Ascending aorta (tissue), 2 donors: ENCODE measurements at places on chromosomes 1 and 21.

DNA sequence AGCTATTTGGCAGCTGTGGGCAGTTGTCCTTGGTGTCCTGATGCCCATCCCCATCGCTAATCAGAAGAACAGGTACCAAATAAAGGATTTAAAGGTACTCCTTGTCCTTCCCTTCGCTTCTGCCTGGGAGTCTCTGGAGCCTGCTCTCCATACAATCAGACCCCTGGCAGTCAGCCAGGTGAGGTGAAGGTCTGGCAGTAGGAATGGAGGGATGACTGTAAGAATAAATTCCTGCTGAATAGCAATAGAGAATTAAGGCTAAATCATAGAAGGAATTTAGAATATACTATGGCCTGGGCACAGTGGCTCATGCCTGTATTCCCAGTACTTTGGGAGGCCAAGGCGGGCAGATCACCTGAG lies 9.2 kb downstream of the THBS3 start:
- no peak overlapping the region for H3K4me3 ChIP-seq
- no peaks in the 10 kb centered on the region for H3K27me3 ChIP-seq
- H3K4me1 ChIP-seq, result peaks cover 17% of the 10 kb centered on the region
- no peak overlapping the region for H3K27ac ChIP-seq
- no peak for DNase-seq
- H3K36me3 ChIP-seq, result peaks cover 38% of the 10 kb centered on the region

- H3K4me3 ChIP-seq, result no peak overlapping the region
- peaks cover 3% of the 10 kb centered on the region for H3K4me1 ChIP-seq
- DNase-seq, result no peak
- no peaks in the 10 kb centered on the region for H3K27me3 ChIP-seq
- H3K36me3 ChIP-seq, result no peaks in the 10 kb centered on the region
Measured at GRCh38 chr1:184060316-184060715, 8.8 kb downstream of the TSEN15 start.

- no peaks in the 10 kb centered on the region for H3K27me3 ChIP-seq
- no peak overlapping the region for H3K4me3 ChIP-seq
- H3K27ac ChIP-seq, result no peak overlapping the region
- no peaks in the 10 kb centered on the region for H3K4me1 ChIP-seq
Measured at GRCh38 chr1:67250051-67250653, 57.5 kb upstream of the IL12RB2 start.

GRCh38 chr1:30883389-30884172 lies 25.0 kb downstream of the SDC3 start:
- no peak for DNase-seq
- no peak overlapping the region for H3K4me3 ChIP-seq
- H3K27me3 ChIP-seq, result no peaks in the 10 kb centered on the region
- no peak overlapping the region for H3K27ac ChIP-seq
- H3K36me3 ChIP-seq, result no peaks in the 10 kb centered on the region
- peaks cover 47% of the 10 kb centered on the region for H3K4me1 ChIP-seq

- H3K27ac ChIP-seq, result no peak overlapping the region
- no peaks in the 10 kb centered on the region for H3K27me3 ChIP-seq
- DNase-seq, result no peak
- H3K36me3 ChIP-seq, result no peaks in the 10 kb centered on the region
Measured at GRCh38 chr1:66226985-66227384, 307.0 kb upstream of the SGIP1 start.

GRCh38 chr1:118989878-118990378 lies 1.8 kb upstream of the TBX15 start:
- H3K4me3 ChIP-seq, result no peak overlapping the region
- no peak for DNase-seq
- peaks cover 4% of the 10 kb centered on the region for H3K4me1 ChIP-seq
- no peaks in the 10 kb centered on the region for H3K36me3 ChIP-seq
- H3K27ac ChIP-seq, result no peak overlapping the region
- H3K27me3 ChIP-seq, result peaks cover 24% of the 10 kb centered on the region

GRCh38 chr1:177228693-177229065 lies 57.9 kb downstream of the BRINP2 start:
- no peaks in the 10 kb centered on the region for H3K4me1 ChIP-seq
- no peak overlapping the region for H3K4me3 ChIP-seq
- no peak overlapping the region for H3K27ac ChIP-seq

DNA sequence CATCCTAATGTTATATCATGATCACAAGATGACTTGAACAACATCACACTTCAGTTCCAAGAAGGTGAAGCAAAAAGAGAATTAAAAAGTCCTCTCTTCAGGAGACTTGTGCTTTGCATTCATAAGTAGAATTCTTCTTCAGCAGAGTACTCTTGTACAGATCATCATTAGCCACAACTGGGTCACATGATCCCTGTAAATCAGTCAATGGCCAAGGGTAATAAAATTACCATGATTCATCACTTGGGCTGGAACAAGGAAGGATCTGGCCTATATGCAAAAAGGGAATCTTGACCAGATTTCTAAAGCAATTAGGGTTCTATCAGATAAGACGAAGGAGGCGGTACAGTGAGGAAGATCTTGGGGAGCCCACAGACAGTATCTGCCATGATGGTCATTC lies 458.0 kb upstream of the DEPDC1 start:
- no peaks in the 10 kb centered on the region for H3K4me1 ChIP-seq
- no peak for DNase-seq
- H3K27me3 ChIP-seq, result no peaks in the 10 kb centered on the region
- H3K27ac ChIP-seq, result no peak overlapping the region
- no peak overlapping the region for H3K4me3 ChIP-seq

DNA sequence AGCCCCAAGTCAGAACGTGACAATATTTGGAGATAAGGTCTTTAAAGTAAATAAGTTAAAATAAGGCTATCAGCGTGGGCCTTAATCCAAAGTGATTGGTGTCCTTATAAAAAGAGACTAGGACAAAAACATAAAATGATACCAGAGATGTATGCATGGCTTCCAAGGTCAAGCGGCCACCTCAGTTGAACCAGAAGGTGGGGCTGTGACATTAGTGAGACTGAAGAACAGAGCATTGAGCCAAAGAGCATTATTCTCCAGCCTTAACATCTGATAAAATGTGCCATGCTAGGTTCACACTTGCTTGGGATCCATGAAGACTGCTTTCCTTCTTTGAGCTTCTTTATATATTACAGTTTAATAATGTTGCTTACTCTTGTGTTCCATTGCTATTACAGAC lies 554.6 kb downstream of the PLA2G4A start:
- H3K36me3 ChIP-seq, result no peaks in the 10 kb centered on the region
- no peak overlapping the region for H3K4me3 ChIP-seq
- H3K27me3 ChIP-seq, result no peaks in the 10 kb centered on the region
- no peak overlapping the region for H3K27ac ChIP-seq

DNA sequence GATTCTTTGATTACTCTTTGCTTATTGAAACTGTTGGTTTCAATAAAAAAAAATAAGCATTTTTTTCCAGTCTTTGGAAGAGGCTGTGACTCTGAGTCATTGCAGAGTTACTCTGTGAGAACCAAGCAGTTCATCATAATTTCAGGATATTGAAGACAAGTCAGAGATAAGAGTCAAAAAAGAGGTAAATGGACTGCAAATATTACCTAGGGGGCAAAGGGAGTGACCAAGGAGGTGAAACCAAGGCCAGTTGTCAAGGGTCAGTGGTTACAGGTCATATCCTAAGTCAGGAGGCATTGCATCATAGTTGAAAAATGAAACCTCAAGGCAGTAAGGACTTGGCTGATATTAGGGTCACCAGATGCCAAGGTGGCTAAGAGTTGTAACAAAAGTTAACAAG lies 597.1 kb upstream of the USP24 start:
- no peaks in the 10 kb centered on the region for H3K27me3 ChIP-seq
- no peaks in the 10 kb centered on the region for H3K36me3 ChIP-seq
- peak overlapping the region; percentile 4 for H3K27ac ChIP-seq
- DNase-seq, result no peak
- H3K4me1 ChIP-seq, result peaks cover 7% of the 10 kb centered on the region
- no peak overlapping the region for H3K4me3 ChIP-seq

DNA sequence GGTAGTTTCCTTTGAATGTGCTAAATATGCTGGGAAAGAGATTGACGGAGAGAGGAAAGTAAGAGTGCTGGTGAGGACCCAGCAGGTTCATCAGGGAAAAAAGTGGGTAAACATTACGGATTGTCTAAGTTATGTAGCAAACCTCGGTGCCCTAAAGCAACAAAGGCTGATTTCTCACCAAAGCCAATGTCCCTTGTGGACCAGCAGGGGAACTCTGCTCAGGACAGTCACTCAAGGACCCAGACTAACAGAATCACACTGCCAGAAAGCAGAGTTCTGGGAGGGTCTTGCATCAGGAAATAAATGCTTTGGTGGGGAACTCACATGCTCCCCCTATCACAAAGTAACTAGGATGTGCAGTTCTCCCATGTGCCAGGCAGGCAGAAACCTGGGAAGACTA lies 1.7 kb upstream of the IKBKE start:
- no peak overlapping the region for H3K4me3 ChIP-seq
- H3K36me3 ChIP-seq, result no peaks in the 10 kb centered on the region
- H3K27me3 ChIP-seq, result no peaks in the 10 kb centered on the region
- peaks cover 7% of the 10 kb centered on the region for H3K4me1 ChIP-seq

- DNase-seq, result no peak
- no peak overlapping the region for H3K4me3 ChIP-seq
- no peak overlapping the region for H3K27ac ChIP-seq
- no peaks in the 10 kb centered on the region for H3K36me3 ChIP-seq
- H3K27me3 ChIP-seq, result no peaks in the 10 kb centered on the region
- no peaks in the 10 kb centered on the region for H3K4me1 ChIP-seq
Measured at GRCh38 chr1:190957565-190957964, 479.9 kb upstream of the BRINP3 start.

- H3K36me3 ChIP-seq, result no peaks in the 10 kb centered on the region
- no peaks in the 10 kb centered on the region for H3K4me1 ChIP-seq
- H3K27me3 ChIP-seq, result no peaks in the 10 kb centered on the region
- no peak overlapping the region for H3K27ac ChIP-seq
- H3K4me3 ChIP-seq, result no peak overlapping the region
Measured at GRCh38 chr1:111857194-111857651, 101.5 kb downstream of the DDX20 start.

- peaks cover 39% of the 10 kb centered on the region for H3K4me1 ChIP-seq
- H3K36me3 ChIP-seq, result no peaks in the 10 kb centered on the region
- DNase-seq, result no peak
Measured at GRCh38 chr1:94322696-94323095, 85.3 kb upstream of the ARHGAP29 start.

GRCh38 chr1:40232444-40232843 lies 15.3 kb upstream of the TMCO2 start:
- no peaks in the 10 kb centered on the region for H3K27me3 ChIP-seq
- no peaks in the 10 kb centered on the region for H3K4me1 ChIP-seq
- H3K4me3 ChIP-seq, result no peak overlapping the region
- no peak for DNase-seq

GRCh38 chr1:182397653-182398393 lies 2.6 kb downstream of the TEDDM1 start:
- H3K36me3 ChIP-seq, result no peaks in the 10 kb centered on the region
- no peak for DNase-seq
- no peak overlapping the region for H3K27ac ChIP-seq
- H3K4me1 ChIP-seq, result no peaks in the 10 kb centered on the region

DNA sequence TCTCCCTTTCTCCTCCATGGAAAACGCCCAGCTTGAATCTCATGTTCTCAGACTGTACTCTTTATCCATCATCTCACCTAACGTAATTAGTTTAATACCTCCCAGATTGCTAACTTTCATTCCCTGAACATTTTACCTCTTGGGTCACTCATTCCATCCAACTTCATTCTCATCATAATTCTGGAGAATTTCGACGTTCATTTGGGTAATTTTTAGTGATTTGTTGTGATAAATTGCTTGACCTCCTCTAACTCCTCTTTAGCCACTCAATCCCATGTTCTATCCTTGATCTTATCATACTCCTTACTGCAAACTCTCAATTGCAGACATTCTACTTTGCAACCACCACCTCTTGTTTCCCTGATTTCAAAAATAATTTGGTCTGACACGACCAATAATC lies 28.4 kb downstream of the RPE65 start:
- H3K4me3 ChIP-seq, result no peak overlapping the region
- DNase-seq, result no peak
- no peak overlapping the region for H3K27ac ChIP-seq
- H3K4me1 ChIP-seq, result no peaks in the 10 kb centered on the region
- H3K36me3 ChIP-seq, result no peaks in the 10 kb centered on the region

DNA sequence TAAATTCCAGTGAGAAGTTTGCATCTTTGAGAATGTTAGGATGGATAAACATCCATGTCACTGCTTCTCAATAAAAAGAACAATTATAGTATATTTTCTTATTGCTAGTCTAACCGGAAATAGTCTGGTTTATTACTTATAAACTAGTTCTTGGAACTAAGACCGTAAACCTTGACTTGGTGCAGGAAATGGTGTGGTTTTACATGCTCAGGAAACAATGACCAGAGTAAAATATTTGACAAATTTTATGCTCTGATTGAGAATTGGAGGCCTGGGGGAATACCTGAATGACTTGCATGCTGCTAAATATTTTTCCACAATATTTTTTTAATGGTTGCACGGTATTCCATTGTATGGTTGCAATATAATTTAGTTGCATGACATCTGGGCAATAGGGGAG lies 76.3 kb downstream of the XCL2 start:
- no peak for DNase-seq
- no peaks in the 10 kb centered on the region for H3K27me3 ChIP-seq
- H3K36me3 ChIP-seq, result no peaks in the 10 kb centered on the region
- H3K27ac ChIP-seq, result no peak overlapping the region

DNA sequence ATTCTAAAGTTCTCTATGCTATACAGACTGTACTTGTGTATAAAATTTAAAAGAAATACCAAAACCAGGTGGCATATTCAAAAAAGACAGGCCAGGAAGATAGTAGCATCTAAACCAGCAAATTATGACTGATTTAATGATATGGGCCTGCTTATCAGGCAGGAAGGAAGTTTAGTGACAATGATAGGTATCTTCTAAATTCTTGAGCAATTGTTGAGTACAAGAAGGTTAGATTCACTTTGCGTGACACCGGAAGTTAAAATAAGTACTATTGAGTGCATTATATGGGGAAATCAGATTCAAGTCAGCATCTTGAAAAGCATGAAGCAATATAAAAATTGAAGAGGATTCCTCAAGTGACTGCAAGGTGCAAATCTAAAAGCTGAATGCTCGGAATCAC lies 186.8 kb upstream of the RGS18 start:
- no peaks in the 10 kb centered on the region for H3K27me3 ChIP-seq
- H3K4me1 ChIP-seq, result no peaks in the 10 kb centered on the region

- peaks cover 68% of the 10 kb centered on the region for H3K36me3 ChIP-seq
- H3K27me3 ChIP-seq, result no peaks in the 10 kb centered on the region
- H3K4me1 ChIP-seq, result no peaks in the 10 kb centered on the region
- no peak for DNase-seq
- no peak overlapping the region for H3K4me3 ChIP-seq
- no peak overlapping the region for H3K27ac ChIP-seq
Measured at GRCh38 chr1:235726557-235726956, 77.0 kb upstream of the GNG4 start.

DNA sequence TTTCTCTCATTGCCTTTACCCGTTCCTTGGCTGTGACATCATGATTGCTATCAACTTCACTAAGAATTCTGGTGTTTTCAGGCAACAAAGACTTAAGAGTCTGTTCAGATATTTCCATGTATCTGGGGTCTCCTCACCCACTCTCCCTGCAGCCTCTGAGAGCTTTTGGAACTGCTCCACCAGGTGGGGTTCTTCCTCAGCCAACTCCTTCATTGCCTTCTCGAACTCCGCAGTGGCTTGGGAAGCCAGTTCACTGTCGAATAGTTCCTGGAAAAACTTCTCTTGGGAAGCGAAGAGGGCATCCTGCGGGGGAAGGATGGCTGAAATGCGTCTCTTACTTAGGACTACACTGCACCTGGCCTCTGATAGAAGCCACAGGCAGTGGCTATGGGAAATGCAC lies 2.1 kb downstream of the PEX19 start:
- H3K27me3 ChIP-seq, result no peaks in the 10 kb centered on the region
- H3K4me3 ChIP-seq, result no peak overlapping the region
